Right atrium auricular region (tissue), 2 donors: ENCODE measurements at places on chromosomes 16 and 17. TPM values are rescaled to one million over a fixed set of nuclear protein-coding genes. Genes with fewer than 3 reads are reported as not detected.

Gene CCR7
- total RNA-seq = 0.28 TPM

Gene CDR2L
- total RNA-seq = 13.6 TPM

Gene ARL6IP1
- 47.7 TPM for total RNA-seq

Gene OTOP3
- total RNA-seq = not detected

Gene ADAD2
- total RNA-seq = 0.19 TPM

Gene CCL3
- 1.0 TPM for total RNA-seq

Gene CIBAR2
- not detected for total RNA-seq

GRCh38 chr17:4144422-4144747 lies 1.4 kb downstream of the CYB5D2 start:
- DNase-seq = no peak
- peak overlapping the region; percentile 99 for H3K27ac ChIP-seq
- no peaks in the 10 kb centered on the region for H3K4me1 ChIP-seq
- H3K27me3 ChIP-seq = no peaks in the 10 kb centered on the region
- peak overlapping the region; percentile 100 for H3K4me3 ChIP-seq

GRCh38 chr16:50067290-50067853 lies 1.6 kb downstream of the HEATR3 start:
- H3K27me3 ChIP-seq = no peaks in the 10 kb centered on the region
- no peaks in the 10 kb centered on the region for H3K4me1 ChIP-seq
- no peak overlapping the region for H3K4me3 ChIP-seq
- H3K27ac ChIP-seq = no peak overlapping the region

- H3K36me3 ChIP-seq = peaks cover 58% of the 10 kb centered on the region
- no peak overlapping the region for H3K27ac ChIP-seq
- H3K27me3 ChIP-seq = no peaks in the 10 kb centered on the region
- H3K4me3 ChIP-seq = no peak overlapping the region
- peaks cover 16% of the 10 kb centered on the region for H3K4me1 ChIP-seq
- no peak for DNase-seq
Observed at GRCh38 chr17:78694805-78695531, 87.1 kb downstream of the CYTH1 start.

GRCh38 chr17:83075270-83075880 lies 4.0 kb upstream of the METRNL start:
- peaks cover 15% of the 10 kb centered on the region for H3K4me1 ChIP-seq
- no peak overlapping the region for H3K4me3 ChIP-seq
- no peak overlapping the region for H3K27ac ChIP-seq
- H3K36me3 ChIP-seq = no peaks in the 10 kb centered on the region
- no peak for DNase-seq

- H3K27me3 ChIP-seq = no peaks in the 10 kb centered on the region
- peak; percentile 64 for DNase-seq
- no peaks in the 10 kb centered on the region for H3K4me1 ChIP-seq
- H3K36me3 ChIP-seq = no peaks in the 10 kb centered on the region
- no peak overlapping the region for H3K27ac ChIP-seq
Observed at GRCh38 chr16:77298418-77299360, 99.5 kb downstream of the SYCE1L start.

GRCh38 chr17:76995387-76996105 lies 127.3 kb downstream of the MGAT5B start:
- no peaks in the 10 kb centered on the region for H3K36me3 ChIP-seq
- H3K4me3 ChIP-seq = no peak overlapping the region
- no peaks in the 10 kb centered on the region for H3K27me3 ChIP-seq
- H3K27ac ChIP-seq = no peak overlapping the region
- H3K4me1 ChIP-seq = no peaks in the 10 kb centered on the region
